ENCODE measurements at places on chromosomes 3 and 15.

- no peak for DNase-seq
Observed at GRCh38 chr3:124483915-124484470, 246.3 kb upstream of the UMPS start.

DNA sequence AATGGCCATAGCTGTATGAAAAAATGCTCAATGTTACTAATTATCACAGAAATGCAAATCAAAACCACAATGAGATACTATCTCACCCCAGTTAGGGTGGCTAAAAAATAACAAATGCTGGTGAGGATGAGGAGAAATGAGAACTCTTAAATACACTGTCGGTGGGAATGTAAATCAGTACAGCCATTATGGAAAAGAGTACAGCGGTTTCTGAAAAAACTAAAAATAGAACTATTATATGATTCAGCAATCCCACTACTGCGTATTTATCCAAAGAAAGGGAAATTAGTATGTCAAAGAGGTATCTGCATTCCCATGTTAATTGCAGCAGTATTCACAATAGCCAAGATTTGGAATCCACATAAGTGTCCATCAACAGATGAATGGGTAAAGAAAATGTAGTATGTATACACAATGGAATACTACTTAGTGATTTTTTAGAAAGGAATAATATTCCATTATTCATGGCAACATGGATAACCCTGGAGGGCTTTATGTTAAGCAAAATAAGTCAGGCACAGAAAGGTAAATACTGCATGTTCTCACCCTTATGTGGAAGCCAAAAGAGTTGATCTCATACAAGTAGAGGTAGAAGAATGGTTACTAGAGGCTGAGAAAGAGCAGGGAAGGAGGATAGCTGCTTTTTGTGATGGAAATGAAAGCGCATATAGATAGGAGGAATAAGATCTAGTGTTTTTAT is 35.0 kb downstream of the SERP1 start:
- no peak for DNase-seq

- DNase-seq, result peak; percentile 55
Observed at GRCh38 chr15:73677146-73677607, 7.0 kb upstream of the CD276 start.

DNA sequence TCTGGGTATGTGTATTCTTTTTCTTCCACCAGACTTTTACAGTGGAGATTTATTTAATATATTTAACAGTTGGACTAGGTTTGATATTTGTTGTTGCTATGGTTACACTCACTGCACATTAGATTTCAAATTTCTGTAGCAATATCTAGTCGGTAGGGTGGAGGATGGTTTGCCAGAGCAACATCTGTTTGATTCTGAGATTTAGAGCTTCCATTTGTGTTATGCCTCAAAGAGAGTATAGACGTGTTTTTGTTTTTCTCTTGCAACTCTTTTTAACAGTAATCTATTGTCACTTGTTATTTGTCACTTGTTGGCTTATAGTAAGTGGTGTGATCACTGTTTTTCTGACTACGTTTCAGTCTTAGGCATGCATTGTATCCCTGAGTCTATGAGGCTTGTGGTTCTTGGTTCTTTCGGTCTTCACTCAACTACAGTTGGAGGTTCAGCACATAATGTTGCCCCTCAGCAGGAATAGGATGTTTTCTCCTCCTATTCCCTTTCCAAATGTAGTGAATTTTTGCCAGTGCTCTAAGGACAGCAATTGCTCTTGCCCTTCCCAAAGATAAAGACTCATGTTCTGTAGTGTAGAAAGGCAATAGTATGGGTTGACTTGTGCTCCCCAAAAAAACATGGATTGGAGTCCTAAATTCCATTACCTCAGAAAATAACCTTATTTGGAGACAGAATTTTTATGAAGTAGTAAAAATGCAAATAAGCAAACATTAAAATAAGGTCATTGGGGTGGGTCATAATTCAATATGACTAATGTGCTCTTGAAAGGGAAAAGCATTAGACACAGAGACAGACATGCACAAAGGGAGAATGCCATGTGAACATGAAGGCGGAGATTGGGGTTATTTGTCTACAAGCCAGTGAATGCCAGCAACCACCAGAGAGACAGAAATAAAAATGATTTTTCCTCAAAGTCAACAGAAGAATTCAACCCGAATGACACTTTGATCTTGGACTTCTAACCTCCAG is 692.1 kb downstream of the DIPK2A start:
- DNase-seq, result no peak

- DNase-seq, result no peak
Observed at GRCh38 chr15:62106096-62106495, 39.3 kb downstream of the C2CD4A start.

- peak; percentile 32 for DNase-seq
Observed at GRCh38 chr15:98958918-98959639, 48.5 kb downstream of the PGPEP1L start.

- DNase-seq, result no peak
Observed at GRCh38 chr3:132009241-132009640, 25.6 kb downstream of the CPNE4 start.

DNA sequence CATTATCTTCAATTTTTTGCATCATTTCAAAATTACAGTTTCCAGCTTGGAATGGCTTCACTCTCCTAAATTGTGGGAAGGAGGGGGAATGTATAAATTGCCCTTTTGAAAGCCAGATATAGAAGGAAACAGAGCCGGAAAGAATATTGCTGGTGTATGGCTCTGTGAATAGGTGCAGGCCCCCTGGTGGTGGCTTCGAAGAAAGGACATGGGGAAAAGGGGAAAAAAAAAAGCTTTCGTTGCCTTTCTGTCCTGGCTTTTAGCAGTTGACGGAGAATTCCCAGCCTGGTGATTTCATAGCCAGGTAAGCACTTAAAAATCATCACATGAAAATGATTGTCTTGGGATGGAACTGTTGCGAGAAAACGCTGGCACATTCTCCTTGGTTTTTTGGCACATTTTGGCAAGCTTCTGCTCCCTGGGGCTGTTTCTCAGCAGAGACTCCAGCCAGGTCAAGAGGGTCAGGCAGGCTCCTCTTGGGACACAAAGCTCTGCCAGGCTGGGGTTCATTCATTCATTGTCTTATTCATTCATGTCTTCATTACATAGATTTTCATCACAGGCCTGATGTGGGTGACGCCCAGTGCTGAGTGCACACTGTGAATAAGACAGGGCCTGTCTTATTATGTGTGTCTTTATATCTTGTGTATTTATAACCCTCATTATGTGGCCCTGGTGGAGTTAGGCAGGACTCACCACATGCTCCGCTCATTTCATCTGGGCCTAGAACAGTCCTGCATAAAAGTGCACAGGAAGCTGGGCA is 300.0 kb upstream of the TPM1 start:
- peak; percentile 72 for DNase-seq

- no peak for DNase-seq
Observed at GRCh38 chr3:57699591-57699990, 6.7 kb upstream of the DENND6A start.

- no peak for DNase-seq
Observed at GRCh38 chr15:71595846-71596553, 214.4 kb upstream of the NR2E3 start.

- DNase-seq, result no peak
Observed at GRCh38 chr3:88000853-88001252, 58.0 kb downstream of the CGGBP1 start.

- DNase-seq, result no peak
Observed at GRCh38 chr3:48268381-48268935, 27.6 kb downstream of the ZNF589 start.

GRCh38 chr3:65322910-65323309 is 635.1 kb upstream of the ADAMTS9 start:
- DNase-seq, result no peak

DNA sequence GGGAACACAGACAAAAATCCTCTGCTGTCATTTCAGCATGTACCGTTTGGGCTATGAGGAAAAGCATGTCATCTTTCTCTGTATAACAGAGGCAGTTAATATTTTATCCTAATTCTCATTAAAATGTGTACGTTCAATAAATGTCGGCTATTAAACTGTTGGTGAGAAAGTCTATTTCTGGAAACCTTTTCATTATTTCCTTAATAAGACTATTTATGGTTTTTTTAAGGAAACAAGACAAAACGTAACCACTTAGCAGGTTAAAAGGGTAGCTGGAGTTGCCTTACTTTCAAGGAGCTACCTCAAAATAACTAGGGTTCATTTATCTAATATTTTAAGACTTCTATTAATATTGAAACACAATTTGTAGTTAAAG is 1.8 kb upstream of the STT3B start:
- DNase-seq, result no peak

DNA sequence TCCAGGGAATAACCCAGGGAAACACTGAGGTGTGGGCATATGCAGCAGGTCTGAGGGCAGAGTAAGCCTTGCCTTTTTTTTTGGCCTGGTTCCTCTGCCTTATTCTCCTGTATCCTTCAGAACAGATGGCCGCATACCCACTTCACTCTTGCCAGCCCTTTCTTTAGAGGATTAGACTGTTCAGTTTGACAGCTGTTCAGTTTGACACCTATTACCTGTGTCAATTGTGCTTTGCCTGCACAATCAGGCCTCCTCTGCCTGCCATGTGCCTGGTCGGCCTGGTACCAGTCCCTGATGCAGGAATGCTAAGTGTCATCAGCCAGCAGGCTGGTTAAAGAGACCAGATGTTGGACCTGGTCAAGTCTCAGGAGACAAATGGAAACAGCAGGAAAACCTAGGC is 22.3 kb downstream of the TM6SF1 start:
- DNase-seq, result no peak

GRCh38 chr3:124860599-124860998 is 26.6 kb downstream of the ITGB5 start:
- DNase-seq, result peak; percentile 60
